Cortex of kidney (tissue), 1 donor: ENCODE measurements at places on chromosomes 2 and 18.

GRCh38 chr18:35186291-35187034 is 54.4 kb upstream of the ZNF397 start:
- no peak for DNase-seq

DNA sequence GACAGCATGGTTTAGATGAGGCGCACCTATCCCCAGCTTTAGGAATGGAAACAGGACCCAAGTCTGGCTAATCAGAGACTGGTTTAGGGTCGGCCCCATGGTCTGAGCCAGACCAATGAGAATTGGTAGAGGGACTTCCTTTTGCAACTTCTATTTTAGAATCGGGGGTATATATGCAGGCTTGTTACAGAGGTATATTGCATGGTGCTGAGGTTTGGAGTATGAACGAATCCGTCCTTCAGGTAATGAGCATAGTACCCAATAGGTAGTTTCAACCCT is 1.5 kb upstream of the BOLA3 start:
- DNase-seq: no peak

DNA sequence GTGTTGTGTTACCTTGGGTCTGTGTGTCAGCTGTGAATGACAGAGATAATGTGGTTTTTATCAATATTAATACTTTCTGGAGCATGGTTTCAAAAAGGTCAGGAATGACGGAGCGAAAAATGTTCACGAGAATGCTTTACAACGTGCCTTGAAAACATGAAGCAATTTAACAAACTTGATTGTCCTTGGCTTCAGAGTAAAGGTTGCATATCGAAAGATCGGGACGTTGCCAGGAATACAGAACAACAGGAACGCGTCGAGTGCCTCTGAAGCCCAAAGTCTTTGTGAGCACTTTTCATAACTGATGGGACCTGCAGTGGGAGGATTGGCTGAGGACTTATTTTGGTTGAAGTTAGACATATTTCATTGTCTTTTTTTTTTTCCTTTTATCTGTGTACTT is 206.1 kb downstream of the ZNF407 start:
- DNase-seq: no peak

DNA sequence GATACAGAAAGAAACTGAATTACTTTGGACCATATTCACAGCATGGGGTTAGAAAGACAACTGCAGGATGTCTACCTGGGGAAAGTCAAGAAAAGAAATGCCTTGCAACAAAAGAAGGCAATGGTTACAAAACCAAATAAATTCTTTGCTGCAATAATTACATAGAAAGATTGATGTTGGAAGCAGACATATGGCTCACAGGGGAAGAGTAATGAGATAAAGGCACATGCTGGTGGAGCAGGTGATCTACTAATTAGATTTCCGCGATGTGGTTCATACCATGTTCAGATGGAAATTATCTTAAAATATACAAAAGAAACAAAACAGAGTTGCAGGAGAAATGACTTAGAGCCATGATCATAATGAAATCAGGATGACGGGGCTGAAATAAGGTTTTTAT is 718.8 kb upstream of the PKDCC start:
- DNase-seq: no peak

GRCh38 chr2:19507137-19507536 is 148.7 kb upstream of the OSR1 start:
- DNase-seq: no peak

- DNase-seq: no peak
Measured at GRCh38 chr18:9135081-9135911, 1.3 kb upstream of the ANKRD12 start.

- no peak for DNase-seq
Measured at GRCh38 chr2:88880441-88880953, 189.0 kb downstream of the RPIA start.

DNA sequence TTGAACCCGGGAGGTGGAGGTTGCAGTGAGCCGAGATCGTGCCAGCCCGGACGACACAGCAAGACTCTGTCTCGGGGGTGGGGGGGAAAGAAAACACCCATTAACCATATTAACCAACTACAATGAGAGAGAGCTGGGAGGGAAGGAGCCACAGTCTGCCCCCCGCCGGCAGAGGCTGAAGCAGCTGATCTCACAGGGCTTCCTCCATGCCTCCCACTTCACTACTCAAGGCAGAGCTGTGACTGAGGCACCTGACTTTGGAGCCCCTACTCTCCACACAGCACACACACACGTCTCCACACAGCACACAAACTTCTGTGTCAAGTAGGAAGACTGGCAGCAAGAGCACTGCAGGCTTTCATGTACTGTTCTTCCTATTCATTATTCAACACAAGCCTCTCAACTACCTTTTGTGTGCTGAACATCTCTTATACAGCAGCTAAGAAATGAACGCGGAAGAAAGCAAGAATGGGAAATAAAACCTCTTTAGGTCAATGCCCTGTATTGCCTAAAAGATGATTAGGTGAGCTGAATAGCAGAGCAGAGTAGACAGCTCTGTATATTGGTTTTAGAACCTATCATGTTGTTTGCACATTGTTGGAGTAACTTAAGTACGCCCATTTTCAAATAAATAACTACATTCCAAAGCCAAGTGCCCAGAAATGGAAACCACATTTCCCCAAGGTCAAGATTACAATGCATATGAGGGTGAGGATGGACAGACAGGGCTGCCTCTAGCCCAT is 26.2 kb downstream of the PDIA6 start:
- DNase-seq: no peak

DNA sequence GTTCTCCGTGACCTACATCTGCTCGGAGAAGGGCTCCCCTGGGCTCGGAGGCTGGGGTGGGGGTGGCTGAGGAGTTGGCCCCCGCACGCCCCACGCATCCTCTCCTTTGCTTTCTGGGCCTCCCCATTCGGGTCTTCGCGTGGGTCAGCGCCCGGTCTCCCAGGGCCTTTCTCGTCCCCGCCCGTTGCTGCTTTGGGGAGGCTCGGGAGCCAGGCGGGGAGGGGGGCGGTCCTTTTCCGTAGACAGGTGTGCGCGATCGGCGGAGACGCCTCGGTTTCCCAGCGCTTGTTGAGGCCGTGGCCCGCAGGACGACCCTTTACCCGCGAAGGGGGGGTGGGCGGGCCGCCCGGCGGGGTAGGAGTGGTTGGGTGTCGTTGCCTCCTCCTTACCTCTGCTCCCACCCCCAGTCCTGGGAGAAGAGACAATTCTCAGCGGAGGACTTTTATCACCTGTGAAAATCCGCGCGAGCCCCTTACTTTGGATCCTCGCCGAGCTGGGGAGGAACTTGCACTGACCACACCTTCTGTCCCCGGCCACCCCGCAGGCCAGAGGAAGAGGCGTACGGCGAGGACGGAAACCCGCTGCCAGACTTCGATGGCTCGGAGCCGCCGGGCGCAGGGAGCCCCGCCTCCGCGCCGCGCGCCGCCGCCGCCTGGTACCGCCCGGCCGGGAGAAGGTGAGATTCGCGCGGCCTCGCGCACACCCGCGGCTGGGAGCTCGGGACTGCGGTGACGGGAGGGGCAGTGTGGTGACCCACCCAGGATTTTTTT is 2.6 kb downstream of the ADCYAP1 start:
- DNase-seq: no peak

GRCh38 chr2:241609859-241610793 is 26.8 kb downstream of the THAP4 start:
- no peak for DNase-seq

DNA sequence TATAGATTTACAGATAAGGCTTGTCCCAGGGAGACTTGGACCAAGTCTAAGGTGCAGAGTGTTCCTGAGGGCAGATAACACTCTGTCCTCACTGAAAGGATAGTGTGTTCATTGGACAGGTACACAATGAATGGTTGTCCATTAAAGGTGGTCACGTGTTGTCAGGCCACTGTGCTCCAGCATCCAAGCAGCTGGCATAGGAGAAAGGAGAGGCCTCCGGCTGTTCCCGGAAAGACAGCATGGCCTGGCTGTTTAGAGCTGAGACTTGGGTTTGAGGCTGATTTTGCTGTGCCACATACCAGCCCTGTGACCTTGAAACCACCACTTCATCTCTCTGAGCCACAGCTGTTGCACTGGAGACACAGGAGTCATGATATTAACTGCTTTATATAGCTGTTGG is 19.6 kb upstream of the SULT1C3 start:
- DNase-seq: no peak

GRCh38 chr2:157053876-157054275 is 203.6 kb upstream of the GALNT5 start:
- no peak for DNase-seq

DNA sequence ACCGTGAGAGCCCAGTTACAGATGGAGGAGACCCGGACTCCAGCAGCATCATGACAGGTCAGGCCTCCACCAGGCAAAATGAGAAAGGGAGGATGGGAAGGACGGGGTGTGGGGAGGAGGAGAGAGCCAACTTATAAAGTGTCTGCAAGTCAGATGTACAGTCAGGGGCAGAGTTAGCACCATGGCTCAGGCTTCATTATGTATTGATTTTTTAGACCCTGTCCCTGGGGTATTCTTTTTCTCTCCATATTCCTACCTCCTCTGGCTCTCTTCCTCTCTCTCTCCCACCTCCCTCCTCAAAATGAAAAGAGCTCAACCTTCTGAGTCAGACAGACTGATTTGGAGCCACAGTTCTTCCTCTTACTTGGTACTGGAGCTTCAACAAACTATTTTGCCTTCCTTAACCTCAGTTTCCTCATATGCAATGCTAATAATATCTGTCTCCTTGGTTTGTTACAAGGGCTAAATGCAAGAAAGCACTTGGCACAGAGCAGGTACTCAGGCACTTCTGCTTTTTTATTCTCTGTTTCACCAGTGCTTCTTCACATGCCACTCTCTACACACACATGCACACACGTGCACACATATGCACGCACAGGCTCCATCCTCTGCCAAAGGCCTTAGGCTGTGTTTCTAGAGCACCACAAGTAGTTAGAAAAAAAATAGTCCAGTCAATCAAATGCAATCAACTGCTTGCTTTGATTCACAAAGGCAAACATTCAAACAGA is 92.3 kb upstream of the PKDCC start:
- DNase-seq: no peak

DNA sequence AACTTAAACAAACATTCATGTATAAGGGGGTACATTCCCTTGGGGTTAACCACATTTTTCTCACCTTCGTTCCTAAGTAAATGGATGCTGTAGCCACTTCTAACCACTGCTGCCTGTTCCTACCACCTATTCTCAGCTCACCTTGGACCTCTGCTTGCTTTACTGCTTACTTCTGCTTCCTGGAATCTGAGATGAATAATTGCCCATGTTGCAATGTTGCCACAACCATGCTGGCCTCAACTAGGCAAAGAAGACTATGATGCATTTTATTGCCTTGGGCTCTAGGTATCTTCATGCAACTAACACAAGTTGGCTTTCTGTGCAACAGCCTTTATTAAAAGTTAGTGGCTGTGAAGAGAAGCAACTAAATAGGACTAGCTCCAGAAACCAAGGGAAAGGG is 106.3 kb upstream of the TCF4 start:
- no peak for DNase-seq

GRCh38 chr2:232773815-232774214 is 2.5 kb downstream of the KCNJ13 start:
- DNase-seq: no peak

DNA sequence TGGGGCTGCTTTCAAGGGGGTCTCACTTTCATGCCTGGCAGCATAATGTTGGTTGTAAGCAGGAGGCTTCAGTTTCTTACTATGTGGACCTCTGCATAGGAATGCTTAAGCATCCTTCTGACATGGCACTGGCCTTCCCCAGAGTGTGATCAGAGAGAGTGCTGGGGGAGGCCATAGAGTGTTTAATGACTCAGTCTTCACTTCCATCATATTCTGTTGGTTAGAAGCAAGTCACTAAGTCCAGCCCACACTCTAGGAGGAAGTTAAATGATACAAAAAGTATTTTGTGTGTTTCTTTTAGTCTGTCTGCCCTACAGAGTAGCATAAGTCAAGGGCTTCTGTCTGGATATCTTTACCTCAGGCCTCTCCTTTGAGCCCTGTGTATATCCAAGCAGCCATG is 64.9 kb downstream of the GALNT1 start:
- DNase-seq: no peak

- no peak for DNase-seq
Measured at GRCh38 chr2:201779901-201780673, 646 bp downstream of the ALS2 start.

DNA sequence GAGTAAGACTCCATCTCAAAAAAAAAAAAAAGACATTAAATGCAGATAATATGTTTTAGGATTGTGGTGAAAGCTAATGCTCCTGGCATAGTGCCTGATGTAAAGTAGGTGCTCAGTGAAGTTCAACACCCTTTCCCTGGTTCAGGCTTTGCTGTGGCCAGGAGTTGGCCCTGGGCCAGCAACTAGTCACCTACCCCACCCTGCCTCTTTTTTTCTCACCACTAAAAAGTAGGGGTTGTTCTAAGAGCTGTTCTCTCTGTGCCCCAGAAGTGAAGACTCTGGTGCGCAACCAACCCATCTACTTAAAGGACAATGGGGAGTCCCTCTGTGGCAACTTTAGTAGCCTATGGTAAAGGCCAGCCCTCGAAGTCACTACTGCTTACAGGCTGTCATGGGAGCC is 75.9 kb downstream of the DNMT3A start:
- no peak for DNase-seq

- DNase-seq: no peak
Measured at GRCh38 chr2:86445436-86445835, 4.3 kb downstream of the KDM3A start.

DNA sequence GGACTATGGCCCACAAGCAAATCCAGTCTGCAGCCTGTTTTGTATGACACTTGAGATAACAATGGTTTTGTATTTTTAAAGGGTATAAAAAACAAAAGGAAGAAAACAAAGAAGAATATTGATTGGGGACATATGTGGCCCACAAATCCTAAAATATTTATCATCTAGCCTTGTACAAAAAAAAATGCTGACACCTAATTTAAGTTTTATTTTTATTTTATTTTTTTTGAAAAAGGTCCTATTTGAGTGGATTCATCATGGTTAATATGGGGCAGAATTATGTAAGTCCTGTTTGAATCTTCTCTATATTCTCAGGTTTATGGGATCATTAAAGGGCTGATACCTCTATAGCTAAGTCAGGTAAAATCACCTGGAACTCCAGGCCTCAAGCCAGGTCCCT is 525.7 kb downstream of the LRP1B start:
- no peak for DNase-seq

- no peak for DNase-seq
Measured at GRCh38 chr2:75027886-75028285, 69.4 kb downstream of the POLE4 start.

- no peak for DNase-seq
Measured at GRCh38 chr2:148209603-148210002, 188.7 kb downstream of the MBD5 start.

GRCh38 chr2:71887196-71887595 is 260.5 kb downstream of the CYP26B1 start:
- no peak for DNase-seq

DNA sequence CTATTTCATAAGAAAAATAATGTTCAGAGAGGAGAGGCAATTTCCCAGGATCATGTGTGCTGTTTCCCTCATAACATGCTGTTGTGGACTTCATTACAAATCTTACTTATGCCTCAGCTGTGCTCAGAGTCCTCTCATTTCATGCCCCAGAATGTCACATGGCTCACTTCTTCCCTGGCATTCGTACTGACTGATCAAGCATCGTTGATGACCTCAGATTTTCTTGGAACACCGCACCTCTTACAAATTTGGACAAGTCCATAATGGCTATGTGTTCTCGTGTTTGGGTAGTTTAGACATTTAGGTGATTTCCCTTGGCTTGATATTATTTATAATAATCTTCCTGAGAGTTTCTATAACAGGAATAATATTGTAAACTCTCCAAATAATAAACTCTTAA is 32.9 kb downstream of the SERPINB7 start:
- DNase-seq: no peak

- no peak for DNase-seq
Measured at GRCh38 chr2:16613539-16614011, 52.1 kb downstream of the CYRIA start.

- no peak for DNase-seq
Measured at GRCh38 chr2:33213244-33213643, 263.2 kb upstream of the RASGRP3 start.
